ENCODE measurements at places on chromosomes 6 and 20. TPM values are rescaled to one million over a fixed set of nuclear protein-coding genes. Genes with fewer than 3 reads are reported as not detected.

OXT gene
- 1.9 TPM for total RNA-seq

DNA sequence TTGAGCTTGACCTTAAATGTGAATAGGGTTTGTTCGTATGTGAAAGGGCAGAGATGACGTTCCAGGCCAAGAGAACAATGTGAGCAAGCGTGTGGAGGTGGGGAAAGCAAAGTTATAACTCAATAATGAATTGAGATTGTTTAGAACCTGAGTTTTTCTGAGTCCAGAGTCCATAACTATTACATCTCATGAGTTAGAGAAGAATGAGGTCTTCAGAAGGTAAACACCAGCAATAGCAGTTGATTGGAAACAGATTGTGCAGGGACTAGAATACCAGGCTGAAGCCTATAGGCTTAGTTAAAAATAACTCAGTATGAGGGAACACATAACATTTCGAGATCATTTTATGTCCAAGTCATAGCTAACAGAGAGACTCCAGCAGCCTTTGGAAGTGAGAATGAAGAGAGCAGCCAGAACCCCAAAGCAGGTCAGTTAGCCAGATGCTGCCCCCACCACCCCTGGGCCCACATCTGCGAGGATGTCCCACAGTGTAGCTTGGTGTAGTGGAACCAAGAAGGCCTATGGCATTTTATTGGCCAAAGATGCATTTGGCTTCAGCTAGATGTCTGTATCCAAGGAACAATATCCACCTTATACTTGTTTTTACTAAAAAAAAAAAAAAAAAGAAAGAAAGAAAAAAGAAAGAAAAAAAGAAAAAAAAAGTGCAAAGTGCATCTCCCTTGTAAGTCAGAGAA lies 121.7 kb downstream of the TNFRSF21 start:
- peak; percentile 41 for DNase-seq

DNA sequence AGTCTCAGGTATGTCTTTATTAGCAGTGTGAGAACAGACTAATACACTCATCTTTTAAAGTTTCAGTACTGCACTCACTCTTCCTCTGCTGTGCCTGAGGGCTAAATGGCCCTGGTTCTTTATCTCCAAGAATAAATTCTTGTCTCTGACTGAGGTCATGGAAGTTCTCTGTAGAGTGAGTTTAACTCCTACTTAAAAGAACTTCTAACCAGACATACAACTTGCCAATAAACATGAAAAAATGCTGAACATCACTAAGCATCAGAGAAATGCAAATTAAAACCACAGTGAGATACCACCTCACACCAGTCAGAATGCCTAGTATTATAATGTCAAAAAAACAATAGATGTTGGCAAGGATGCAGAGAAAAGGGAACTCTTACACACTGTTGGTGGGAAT lies 73.6 kb downstream of the ADAT2 start:
- no peak for DNase-seq

- DNase-seq = no peak
Measured at GRCh38 chr6:41193884-41194283, 7.1 kb downstream of the TREML2 start.

DNA sequence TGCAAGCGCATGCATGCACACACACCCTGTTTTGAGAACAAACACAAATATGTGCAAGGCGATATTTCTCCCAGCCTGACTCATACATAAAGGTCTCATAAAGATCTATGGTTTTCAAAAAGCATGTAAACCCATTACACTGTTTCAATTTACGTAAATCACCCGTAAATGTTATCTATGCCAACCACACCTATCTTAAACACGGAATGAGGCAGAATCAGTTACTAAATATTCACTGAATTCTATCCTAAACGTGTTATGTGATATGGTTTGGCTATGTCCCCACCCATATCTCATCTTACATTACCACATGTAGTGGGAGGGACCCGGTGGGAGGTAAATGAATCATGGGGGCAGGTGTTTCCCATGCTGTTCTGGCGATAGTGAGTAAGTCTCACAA lies 621.6 kb downstream of the KIF16B start:
- DNase-seq = no peak

RBPJL gene
- not detected for total RNA-seq

EYS gene
- total RNA-seq = not detected

UNC5CL gene
- 4.5 TPM for total RNA-seq

DNA sequence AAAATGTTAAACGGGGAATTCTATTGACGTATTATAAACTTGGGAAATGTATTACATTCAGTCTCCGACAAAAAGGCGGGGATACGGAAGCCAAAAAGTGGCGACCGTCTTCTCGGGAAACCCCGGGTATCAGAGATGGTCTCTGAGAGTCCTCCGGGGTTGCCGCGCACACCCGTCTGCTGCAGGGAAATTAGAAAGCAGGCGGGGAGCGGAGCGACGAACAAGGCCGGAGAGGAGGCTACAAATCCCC lies 1.5 kb downstream of the SALL4 start:
- peak; percentile 78 for DNase-seq

COL20A1 gene
- 0.32 TPM for total RNA-seq

LATS1 gene
- total RNA-seq = 28.7 TPM

- DNase-seq = peak; percentile 31
Measured at GRCh38 chr20:53938739-53939138, 131.7 kb downstream of the BCAS1 start.
